HFFc6 (cell line): ENCODE measurements at places on chromosomes 11 and 22.

DNA sequence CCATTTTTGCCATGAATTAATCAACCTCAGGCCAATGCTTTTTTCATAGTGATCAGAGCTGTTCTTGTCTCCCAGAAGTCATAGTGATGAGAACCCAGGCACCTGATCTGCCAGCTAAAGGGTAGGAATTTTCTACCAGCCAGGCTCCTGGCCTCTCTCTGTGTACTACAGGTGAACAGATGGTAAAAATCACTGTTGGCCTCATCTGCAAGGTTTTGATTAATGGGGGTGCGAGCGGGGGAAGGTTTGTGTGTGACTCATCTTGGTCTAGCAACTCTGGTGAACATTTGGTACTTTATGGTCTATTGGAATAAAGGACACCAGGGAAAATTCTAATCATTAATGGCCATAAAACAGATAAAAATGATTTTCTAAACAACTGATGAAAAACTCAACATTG lies 14.4 kb upstream of the APOL4 start:
- no peak for DNase-seq

DNA sequence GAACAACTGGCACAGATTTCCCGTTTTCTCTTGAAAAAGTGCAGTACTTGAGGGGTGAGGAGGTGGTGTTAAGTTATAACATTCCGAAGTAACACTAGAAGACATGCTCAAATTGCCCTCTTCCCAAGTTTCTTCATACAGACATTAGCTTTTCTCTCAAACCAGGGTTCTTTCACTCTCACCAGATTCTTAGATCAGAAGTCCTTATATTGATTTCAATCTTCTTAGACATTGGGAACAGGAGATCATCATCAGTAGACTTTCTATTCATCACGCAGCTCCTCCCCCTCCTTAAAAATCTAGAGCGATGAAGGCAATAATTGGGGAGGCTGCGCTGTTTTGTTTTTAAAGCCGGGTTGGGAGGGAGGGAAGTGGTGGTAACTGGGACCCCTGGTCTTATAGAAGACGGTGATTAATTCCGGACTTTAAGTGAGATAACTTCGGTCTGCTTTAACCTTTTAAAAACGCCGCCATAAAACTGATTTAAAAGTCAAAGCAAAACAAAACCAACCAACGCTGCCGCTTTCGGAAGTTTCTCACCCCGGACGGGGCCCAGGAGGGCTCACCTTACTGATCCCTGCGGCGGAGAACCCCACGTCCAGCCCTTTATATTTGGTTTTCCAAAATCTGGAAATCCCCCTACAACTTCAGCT lies 665 bp downstream of the USP28 start:
- no peak for DNase-seq

DNA sequence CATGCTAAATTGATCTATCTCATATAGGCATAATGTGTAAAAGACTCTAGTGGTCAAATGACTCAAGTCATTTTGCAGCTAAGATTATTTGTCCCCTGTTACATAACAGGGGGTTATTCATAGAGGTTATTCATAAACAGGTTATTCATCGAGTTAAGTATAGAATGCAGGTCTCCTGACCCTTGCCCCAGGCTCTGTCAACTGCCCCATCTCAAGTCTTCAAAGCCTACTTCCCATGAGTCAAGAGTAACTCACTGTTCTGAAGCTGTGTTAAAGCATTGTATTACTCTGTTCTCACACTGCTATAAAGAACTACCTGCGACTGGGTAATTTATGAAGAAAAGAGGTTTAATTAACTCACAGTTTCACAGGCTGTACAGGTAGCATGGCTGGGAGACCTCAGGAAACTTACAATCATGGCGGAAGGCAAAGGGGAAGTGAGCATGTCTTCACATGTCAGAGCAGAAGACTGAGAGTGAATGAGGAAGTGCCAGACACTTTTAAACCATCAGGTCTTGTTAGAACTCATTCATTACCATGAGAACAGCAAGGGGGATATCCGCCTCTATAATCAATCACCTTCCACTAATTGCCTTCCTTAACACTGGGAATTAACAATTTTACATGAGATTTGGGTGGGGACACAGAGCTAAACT lies 226.2 kb upstream of the BLID start:
- DNase-seq, result no peak

DNA sequence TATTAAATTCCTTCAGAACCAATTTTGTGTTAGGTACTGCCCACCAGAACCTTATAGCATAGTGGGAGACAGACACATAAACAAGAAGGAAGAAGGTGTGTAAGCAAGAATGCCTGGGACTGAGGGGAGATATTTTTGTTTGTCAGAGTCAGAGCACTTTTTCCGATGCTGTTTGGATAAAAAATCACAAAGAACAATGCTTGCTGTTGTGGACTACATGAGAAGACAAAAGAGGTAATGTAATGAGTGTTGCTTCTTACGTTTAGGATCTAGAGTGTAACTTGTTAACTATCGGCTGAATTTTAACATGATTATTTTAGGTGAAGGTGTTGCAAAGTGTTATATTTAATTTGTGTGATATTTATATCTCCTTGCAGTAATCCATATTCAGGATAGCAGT lies 84.9 kb downstream of the ATM start:
- DNase-seq, result no peak

DNA sequence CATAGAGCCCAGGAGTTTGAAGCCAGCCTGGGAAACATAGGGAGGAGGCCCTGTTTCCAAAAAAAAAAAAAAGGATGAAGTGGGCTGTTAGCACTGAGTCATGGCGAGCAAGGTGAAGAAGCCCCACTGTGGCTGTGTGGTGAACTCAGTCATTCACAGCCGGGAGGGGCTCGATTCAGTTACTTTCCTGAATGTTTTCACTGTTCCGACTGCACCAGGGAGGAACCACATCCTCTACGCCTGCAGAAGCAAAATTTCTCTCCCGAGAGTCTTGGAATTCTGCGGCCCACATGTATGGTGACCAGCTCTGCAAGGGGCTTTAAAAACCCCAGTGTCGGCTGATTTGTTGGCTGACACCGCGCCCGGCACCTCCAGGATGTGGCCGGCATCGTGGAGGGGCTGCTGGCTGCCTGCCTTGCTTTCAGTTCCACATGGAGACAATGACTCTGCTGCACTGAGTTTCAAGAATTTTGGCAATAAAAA lies 27.8 kb upstream of the GRAMD4 start:
- peak; percentile 22 for DNase-seq

GRCh38 chr11:118819334-118820024 lies 28.5 kb upstream of the DDX6 start:
- DNase-seq, result no peak

DNA sequence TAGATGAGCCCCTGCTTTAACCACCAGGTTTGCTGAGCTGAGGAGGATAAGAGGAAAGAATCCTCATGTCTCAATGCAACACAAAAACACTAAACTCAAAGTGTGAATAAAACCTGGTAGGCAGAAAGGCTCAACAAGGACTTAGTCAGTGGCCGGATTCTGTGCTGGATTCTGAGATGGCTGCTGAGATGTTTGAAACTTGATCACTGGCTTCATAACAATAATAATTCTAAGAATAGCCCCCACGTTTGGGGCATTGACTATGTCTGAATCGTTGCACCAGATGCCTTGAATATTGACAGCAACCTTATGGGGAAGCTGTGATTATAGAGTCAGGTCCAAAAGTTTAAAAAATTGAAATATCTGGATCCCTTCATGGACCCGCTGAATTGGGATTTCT lies 4.6 kb downstream of the DKK3 start:
- DNase-seq, result no peak

- peak; percentile 85 for DNase-seq
Measured at GRCh38 chr22:28582806-28583205, 96.8 kb downstream of the TTC28 start.

GRCh38 chr11:47724041-47724729 lies 9.0 kb upstream of the AGBL2 start:
- DNase-seq, result no peak

GRCh38 chr11:83195143-83195466 lies 1.6 kb downstream of the ANKRD42 start:
- DNase-seq, result peak; percentile 5

DNA sequence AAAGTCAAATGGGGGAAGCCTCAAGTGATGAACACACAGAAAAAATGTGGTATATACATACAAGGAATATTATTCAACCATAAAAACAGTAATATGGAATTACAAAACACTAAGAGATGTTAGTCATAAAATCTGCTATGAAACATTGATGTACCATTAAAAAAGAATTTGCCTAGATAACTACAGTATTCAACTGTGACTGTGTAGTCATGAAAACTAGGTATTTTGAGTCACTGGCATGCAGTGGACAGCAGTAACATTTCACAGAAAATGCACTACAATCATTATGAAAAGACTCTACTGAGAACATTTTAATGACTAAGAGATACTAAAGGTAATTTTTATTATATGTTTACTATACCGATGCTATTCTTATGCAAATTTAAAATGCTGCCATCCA lies 11.7 kb downstream of the ZNF195 start:
- DNase-seq, result peak; percentile 25

DNA sequence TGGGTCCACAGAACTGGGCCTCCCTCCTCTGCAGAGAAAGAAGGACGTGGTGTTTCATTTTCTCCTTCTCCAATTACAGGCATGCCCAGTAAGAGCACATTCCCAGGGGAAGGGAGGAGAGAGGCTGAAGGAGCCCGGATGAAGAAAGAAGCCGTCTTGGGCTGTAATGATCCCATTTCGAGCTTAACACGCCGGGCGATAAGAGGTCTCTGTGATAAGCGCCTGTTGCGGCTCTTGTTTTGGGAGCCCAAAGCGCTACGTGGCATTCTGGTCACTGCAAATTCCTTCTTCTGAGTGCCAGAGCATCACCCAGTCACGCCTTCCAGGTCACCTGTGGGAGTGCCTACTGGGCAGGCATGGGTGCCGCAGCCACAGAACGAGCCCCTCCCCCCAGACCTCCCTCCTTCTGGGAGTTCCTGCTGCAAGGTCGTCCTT lies 57.5 kb downstream of the ANO1 start:
- DNase-seq, result no peak

DNA sequence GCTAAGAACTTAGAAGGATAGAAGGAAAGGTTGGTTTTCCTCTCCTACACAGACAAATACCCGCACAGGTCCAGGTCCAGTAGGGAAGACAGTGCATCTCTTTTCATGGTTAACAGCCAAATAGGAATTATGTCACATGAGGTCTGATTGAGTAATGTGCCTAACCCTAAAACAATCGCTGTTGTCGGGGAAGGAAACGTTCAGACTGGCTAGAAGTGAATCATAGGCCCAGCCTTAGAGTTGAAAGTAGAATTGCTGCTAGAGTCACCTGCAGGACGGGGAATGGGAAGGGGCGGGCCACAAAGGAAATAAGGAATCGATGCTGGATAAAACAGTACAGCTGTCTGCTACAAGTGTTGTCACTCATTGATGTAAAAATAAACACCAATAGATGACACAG lies 12.4 kb upstream of the HTATIP2 start:
- no peak for DNase-seq

DNA sequence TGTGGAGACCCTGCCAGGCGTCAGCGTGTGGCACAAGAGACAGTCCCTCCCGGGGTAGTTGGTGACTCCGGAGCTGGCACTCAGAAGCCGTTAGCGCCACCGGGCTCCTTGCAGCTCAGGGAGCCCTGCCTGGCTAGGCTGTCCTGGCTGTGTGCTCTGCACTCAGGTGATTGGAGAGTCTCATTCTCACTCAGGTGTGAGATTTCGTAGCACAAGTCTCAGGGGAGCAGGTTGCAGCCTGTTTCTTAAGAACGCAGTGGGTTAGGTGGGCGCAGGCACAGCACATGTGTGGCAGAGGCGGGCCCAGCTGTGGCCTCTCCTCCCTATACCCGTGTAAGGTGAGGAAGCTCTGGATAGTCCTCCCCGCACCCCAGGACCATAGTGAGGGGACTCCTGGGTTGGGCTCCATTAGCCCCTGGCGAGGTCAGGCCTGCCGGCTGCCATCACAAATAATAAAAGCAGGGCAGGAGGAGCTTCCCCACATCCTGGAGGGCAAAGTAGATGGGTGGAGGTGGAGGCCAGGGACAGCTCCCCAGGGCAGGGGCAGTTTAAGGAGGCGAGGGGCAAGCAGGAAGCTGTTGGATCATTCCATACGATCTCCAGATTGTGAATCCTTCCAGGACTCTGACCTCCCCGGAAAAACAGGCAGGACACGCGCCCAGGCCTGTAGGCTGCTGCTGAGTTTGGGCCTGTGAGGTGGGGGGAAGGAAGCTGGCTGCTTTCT lies 39.4 kb downstream of the SBF1 start:
- DNase-seq, result no peak

- DNase-seq, result no peak
Measured at GRCh38 chr11:130151196-130151595, 8.4 kb upstream of the ST14 start.

DNA sequence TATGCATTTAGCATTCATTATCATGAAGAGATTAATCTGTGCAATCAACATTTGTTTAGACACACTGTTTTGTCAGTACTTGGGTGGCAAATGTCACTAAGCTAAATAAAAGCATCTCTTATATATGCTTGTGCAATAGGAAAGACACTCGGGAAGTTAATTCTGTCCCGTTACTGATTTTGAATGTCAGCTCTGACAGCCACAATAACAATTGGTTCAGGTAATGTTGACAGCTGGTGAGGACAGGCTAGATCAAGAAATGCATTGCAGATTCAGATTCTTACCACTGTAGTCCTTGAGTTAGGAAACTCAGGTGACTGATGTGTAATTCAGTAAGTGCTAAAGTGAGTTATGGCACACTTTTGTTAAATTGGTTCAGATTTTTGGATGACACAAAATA lies 523.8 kb upstream of the FAT3 start:
- DNase-seq, result no peak

GRCh38 chr11:121372671-121373429 lies 79.3 kb upstream of the SORL1 start:
- no peak for DNase-seq

DNA sequence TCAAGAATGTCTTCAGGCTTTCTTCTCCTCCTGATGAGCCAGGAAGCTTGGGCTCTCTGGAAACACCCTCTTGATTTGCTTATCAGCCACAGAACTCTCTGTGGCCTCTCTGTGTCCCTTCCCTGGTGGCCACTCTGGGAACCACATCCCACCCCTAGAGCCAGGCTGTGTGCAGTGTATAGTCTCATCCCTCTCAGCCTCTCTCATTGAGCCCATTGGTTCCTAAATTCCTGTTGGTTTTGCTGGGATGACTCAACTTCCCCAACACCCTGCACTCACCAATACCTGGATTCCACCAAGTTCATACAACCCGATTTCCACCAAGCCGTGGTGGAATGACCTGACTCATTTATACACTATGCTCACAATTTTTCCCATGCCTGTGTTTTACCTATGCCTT lies 5.2 kb downstream of the IRAG1 start:
- no peak for DNase-seq

- DNase-seq, result no peak
Measured at GRCh38 chr11:19705936-19706335, 6.7 kb upstream of the NAV2 start.

DNA sequence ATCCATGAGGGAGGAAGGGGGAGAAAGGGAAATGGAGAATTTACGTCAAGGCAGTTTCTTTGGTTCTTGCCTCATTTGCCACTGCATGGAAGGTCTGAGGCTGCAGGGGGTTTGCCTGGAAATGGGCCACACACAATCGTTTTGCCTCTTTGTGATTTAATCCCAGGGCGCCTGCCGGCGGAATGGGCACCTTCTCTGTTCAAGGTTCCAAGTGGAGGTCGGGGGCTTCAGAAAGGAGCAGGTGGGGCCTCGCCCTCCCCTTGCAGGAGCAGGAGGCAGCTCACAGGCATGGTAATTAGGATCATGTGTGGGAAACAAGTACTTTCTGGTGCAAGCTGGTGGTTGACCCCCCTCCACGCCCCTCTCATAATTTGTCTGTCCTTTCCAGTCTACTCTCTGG lies 29.9 kb downstream of the MPPED1 start:
- DNase-seq, result no peak
